ENCODE measurements at places on chromosomes 7 and 10.

- no peak for DNase-seq
Observed at GRCh38 chr10:124168991-124169802, 75.8 kb upstream of the CHST15 start.

DNA sequence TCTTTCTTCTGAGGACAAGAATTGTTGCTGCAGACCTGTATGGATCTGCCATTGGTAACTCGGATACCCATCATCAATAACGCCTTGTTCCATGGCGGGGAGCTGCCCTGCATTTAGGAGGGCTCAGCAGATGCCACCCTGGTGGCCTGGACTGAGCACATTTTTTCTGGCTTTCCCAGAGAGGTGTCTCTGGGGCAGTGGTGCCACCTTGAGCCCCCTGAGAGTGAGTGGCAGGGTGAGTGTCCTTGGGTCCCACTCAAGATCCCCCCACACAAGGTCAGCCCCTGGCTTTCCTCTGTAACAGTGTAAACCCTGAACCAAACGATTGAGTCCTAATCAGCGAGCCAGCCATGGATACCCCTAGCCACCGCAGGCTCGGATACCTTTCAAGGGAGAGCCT is 258.6 kb downstream of the GLRX3 start:
- DNase-seq, result no peak

GRCh38 chr10:61992671-61993668 is 91.5 kb downstream of the ARID5B start:
- DNase-seq, result peak; percentile 43

- no peak for DNase-seq
Observed at GRCh38 chr7:137538361-137538762, 194.8 kb upstream of the PTN start.

DNA sequence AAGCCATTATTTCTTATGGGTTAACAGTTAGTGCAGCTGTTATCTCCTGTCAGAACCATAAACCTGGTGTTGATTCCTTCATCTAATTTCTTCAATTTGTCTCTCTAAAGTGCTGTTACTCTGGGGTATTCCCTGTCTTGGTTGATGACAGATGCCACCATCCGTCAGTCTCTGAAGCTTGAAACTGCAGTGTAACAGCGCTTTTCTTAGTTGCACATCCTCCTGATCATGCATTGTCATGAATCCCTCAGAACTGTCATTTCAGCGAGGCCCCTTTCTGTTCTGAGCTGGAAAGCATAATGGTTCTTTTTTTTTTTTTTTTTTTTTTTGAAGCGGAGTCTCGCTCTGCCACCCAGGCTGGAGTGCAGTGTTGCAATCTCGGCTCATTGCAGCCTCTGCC is 193.9 kb downstream of the SDK1 start:
- DNase-seq, result peak; percentile 7

DNA sequence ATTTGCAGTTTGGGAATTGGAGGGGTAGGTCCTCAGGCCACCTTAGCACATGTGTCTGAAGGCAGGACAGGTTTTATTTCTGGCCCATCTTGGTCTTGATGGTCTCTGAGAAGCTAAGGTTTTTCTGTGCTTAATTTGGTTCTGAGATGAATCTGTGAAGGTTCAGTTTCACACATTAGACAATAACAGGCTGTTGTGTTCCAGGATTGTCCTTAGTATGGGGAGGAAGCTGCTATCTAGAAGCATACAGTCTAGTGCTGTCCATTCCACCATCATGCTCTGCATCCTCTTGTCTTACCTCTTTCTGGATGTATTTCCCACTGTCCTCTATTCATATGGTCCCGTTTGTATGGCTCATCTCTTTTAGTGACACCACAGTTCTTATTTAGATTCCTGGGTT is 7.1 kb downstream of the UBE2D1 start:
- no peak for DNase-seq

- DNase-seq, result peak; percentile 33
Observed at GRCh38 chr7:8190119-8190895, 71.7 kb downstream of the ICA1 start.
